ENCODE measurements at places on chromosomes 11 and 22.

DNA sequence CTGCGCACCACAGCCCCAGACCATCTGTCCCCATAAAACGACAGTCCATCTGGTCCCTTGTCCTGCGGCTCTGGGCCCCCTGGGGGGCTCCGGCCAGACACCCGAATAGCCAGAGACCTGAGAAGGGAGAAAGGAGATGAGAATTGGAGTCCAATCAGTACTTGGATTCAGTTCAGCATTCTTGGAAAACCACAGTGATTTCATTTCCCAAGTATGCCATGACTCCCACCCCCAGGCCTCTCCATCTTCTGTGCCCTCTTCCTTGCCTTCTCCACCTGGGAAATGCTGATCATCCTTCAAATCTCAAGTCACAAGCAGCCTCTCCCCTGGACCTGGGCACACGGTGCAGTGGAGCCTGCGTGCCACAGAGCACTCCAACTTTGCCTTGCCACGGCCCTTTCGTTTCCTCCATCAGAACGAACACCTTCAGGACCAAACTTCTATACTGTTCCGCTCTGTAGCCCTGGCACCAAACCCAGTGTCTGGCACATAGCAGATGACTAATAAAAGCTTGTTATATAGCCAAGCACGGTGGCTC is 10.9 kb upstream of the MFNG start:
- no peak for DNase-seq

- no peak for DNase-seq
Measured at GRCh38 chr11:1978720-1979473, 18.7 kb downstream of the H19 start.

DNA sequence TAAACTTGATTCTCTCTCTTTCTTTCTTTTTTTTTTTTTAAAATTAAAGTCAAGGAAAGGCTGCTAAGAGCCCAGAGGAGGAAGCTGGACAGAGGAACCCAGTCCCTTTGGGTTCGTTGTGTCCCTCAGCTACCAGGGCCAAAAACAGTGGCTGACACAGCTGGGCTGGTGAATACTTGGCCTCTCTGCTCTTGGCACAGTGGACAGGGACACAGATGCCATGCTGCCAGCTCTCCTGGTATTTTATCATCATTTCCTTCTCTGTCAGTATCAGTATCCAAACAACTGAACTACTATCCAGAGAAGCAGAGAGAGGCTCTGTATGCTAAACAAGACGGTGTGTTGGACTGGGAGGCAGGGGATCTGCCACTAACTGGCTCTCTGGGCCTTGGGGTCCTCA is 123.7 kb upstream of the CCDC90B start:
- no peak for DNase-seq

GRCh38 chr22:40313007-40313406 is 33.3 kb upstream of the ADSL start:
- no peak for DNase-seq

DNA sequence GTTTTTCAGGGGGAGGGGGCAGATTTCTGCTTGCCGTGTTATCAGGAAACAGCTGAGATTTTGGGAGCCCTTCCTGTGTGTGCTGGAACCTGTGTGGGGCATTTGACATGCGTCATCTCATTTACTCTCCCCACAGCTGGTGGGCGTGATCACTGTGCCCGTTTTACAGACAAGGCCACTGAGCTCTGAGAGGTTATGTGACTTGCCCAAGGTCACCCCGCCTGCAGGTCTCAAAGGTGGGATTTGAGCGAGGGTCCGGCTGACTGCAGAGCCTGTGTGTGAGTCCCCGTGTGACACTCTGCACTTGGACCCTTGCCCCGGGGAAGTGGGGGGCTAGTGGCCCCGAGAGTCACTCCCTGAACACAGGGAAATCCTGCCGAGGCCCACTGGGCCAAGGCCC is 48.5 kb upstream of the GCAT start:
- no peak for DNase-seq

DNA sequence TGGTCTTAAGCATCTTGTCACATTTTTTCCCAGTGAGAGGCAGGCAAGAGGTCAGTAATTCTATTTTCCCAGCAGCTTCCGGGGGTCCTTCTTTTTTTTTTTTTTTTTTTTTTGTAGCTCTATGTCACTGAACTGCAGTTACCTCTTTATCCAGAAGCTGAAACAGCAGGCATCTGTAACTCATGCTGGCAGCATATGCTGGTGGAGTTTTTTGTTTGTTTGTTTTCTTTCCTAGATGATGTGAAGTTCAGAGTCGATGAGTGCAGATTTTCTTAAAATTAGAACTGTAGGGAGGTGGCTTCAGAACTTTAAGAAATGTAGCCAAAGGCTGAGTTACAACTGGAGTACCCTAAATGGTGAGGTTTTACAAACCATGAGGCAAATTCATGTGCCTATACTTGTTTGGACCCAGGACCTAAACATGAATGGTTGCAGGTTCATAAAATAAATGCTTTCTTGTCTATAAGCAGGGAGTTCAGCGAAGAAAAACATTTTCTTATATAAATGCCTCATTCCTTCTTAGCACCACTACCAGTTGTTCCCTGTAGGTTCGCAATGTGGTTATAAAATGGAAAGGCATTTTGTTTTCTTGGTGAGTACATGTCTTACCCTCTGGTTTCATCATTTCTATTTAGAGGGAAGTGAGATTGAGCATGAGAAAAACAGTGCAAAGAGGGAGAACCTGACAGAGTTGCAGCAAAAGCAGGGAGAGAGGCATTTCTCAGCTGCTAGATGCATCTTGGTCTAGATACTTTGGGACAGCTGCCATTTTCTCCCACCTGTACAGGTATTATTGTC is 84.0 kb downstream of the TRIM44 start:
- DNase-seq: no peak

DNA sequence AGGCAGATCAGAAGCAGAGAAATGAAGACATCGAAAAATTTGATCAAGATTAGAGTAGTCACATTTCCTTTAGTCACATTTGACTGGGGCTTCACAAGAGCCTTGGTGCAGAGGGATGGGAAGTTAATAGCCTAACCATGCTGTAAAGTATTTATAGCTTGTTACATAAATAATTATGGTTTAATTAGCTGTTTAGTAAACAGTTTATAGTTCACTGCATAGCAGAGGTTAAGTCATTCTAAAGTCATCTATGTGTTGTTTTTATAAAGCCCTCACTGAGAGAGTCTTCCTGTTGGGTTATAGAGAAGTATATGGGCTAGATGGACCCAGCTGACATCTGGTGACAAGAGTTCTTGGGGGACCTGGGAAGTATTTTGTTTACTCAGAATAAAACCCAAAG is 47.1 kb downstream of the INSC start:
- no peak for DNase-seq

DNA sequence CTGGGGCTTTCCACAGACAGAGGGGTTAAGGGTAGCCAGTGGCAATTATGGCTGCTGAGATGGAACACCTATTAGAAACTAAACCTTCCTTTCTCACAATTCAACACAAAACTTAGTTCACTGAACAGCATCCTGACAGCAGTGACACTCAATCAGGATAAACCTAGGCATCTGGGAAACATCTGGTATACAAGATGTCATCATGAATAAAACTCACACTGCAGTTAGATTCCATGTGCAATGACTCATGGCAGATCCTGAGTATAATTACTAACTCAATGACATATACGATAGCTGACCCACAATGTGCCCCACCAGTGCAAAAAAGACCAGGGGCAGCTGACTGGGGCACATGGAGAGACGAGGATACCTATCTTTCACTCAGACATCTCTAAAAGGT is 17.7 kb downstream of the RBFOX2 start:
- DNase-seq: no peak

DNA sequence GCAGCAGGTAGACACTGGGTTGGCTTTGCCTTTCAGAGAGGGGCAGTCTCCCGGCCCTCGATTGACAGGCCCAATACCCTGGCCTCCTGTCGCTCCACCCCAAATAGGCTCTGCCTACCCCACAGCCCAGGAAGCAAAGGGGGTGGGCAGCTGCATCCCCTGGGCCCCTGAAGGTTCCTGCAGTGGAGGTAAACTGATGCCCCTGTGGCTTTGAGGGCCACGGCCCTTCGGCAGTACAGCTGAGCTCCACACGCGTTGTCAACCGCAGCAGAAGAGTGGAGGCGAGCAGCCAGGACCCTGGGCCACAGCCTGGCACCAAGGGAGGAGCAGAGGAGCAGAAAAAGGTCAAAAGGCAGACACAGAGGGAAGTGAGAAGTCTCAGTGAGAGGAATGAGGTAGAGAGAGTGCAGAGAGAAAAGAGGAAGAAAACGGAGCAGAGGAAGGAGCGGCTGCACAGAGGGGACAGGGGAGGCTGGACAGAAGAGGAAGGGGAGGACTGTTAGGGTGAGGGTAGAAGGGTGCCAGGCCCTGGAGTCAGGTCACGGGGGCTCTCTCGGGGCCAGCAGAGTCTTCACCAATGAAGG is 64.0 kb downstream of the SLC22A12 start:
- DNase-seq: no peak

- DNase-seq: no peak
Measured at GRCh38 chr11:130096823-130097222, 27.1 kb downstream of the APLP2 start.

DNA sequence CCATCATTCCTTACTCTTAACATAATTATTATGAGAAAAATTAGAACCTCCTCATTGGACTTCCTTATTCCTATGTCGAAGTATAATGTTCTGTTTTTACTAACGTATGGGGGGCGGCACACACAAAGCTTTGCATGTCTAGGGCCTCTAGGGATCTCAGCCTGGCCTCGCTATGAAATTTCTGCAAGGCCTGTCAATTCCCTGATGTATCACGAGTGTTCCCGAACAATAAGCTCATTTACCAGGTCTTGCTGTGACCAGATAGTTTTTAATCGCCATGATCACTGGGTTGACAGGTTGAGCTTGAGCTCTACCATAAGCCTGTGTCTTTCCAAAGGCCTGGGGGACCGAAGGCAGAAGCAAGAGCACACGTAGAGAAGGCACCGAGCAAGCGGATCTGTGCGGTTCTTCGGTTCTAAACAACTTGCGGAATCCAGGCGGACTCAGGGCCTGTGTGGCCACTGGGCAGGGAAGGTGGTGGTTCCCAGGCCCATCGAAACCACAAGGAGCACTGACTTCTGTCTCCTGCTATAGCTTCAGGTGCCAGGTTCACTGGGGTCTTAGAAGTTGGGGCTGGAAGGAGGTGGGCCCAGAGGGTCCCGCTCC is 10.4 kb upstream of the FXYD2 start:
- DNase-seq: no peak

DNA sequence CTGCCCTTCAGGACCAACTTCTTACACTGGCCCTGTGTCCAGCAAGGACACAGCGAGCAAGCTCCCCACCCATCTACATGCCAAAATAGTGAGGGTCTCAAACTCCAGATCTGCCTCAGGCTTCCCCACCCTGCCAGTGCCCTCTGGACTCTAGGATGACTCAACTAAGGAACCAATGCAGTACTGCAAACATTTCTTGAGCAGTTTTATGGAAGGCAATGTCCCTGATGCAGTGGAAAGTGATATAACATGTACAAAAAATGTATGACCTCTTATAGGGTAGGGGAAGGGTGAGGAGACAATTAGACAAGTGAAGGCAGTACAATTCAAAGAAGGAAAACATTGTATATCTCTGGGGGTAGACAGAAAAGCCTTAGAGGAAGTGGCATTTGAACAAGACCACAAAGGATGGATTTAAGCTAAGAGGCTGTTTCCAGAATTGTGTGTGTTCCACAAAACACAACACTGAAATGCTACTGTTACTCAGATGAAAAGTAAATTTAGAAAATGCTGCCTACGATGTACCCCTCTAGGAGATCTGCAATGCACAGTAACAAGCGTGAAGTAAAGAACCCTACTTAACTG is 47.3 kb downstream of the RAB30 start:
- no peak for DNase-seq

DNA sequence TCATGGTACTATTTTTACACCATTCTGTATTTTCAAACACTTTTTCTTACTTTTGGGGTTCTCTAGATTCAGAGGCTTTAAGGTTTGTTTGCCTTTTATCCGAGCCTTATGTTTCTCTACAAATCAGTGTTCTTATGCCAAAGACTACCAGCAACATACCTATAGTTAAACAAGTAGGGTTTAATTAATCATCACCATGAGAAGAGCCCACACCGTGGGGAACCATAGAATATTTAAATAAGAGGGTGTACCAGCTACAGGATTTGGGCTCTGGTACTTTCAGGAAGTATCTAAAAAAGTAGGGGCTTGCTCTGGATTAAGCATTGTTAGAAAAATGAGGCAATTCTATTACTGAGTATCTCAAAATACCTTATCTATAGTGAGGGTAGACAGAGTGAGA is 25.7 kb downstream of the TMEM225 start:
- no peak for DNase-seq

- no peak for DNase-seq
Measured at GRCh38 chr22:30392661-30393321, 4.0 kb upstream of the SEC14L2 start.
